ENCODE measurements at places on chromosomes 4 and X. TPM values are rescaled to one million over a fixed set of nuclear protein-coding genes. Genes with fewer than 3 reads are reported as not detected.

GRCh38 chr4:78799551-78800495, 23.7 kb downstream of the BMP2K start:
- no peak for DNase-seq

- DNase-seq = no peak
These were observed 36.6 kb upstream of the GRPEL1 start for GRCh38 chr4:7104366-7105031.

Gene USP17L21
- total RNA-seq = not detected

Gene ASB12
- total RNA-seq = 0.37 TPM

DNA sequence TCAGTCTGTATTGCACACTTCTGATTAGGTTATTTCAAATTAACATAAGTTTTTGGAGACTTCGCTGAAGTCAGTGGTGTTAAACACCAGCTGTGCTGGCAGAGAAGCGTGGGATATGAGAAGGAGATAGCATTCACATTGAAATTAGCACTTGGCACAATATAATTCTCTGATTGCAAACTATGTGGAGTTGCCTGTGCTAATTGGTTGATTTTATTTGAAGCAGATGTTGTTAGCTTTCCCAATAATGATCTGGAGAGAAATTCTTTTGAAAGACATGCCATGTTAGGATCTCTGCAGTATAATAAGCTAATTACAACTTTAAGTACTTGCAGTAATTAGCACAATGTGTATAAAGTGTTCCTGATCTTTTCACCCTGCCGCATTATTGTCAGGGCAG, 367.4 kb upstream of the ARX start:
- DNase-seq = no peak

DNA sequence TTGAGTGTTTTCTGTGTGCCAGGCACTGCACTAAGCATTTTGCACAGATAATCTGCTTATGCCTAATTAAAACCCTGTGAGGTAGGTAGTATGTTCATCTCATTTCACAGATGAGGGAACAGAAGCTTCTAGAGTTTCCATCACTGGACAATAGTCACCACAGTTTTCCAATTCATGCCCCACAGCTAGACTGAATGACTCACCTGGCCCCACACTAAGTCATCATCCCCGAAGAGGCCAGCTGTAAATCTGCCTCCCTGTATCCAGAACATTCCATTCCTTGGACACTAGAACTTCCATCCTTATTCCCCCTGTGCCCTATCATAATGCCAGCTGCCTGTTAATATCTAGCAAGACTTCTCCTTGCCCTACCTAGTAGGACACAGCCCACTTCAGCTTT, 40.9 kb upstream of the NYX start:
- DNase-seq = no peak

GRCh38 chr4:71564775-71565174, 219.1 kb downstream of the GC start:
- no peak for DNase-seq

DNA sequence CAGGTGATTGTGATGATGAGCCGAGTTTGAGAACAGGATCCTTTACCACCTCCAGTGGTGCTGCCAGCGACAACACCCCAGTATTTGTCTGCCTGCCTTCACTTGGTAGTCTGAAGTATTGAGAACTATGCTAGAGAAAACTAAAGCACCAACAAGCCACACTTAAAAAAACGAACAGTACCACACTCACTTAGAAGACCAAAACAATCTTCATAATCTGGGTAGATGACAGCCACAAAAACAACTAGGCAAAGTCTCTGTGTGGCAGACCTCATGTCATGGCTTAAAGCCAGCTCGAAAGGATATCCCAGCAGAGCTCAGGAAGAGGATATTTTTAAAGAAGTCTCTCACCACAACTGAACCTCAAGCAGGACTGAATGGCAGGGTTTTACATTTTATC, 236.0 kb downstream of the GPC3 start:
- DNase-seq = no peak

DNA sequence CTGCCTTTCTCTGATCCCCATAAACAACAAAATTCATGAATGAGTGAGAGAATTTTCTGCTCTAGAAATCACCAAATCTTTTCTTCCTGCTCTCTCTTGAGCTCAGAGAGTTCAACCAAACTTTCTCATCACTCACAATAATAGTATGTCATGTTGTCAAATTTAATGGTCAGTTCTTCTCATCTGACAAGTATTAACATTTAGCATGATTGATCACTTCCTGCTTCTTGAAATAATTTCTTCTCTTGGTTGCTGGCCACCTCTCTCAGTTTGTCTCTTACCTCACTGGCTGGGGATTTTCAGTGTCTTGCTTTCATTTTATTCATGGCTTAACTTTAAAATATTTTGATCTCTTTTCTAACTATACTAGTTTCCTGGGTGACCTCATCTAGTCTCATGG, 25.5 kb upstream of the FGF5 start:
- DNase-seq = no peak

- no peak for DNase-seq
These were observed 13.1 kb upstream of the RNF212 start for GRCh38 chr4:1126506-1126905.

- DNase-seq = peak; percentile 61
These were observed 18.2 kb downstream of the MRFAP1 start for GRCh38 chr4:6658597-6659075.

DNA sequence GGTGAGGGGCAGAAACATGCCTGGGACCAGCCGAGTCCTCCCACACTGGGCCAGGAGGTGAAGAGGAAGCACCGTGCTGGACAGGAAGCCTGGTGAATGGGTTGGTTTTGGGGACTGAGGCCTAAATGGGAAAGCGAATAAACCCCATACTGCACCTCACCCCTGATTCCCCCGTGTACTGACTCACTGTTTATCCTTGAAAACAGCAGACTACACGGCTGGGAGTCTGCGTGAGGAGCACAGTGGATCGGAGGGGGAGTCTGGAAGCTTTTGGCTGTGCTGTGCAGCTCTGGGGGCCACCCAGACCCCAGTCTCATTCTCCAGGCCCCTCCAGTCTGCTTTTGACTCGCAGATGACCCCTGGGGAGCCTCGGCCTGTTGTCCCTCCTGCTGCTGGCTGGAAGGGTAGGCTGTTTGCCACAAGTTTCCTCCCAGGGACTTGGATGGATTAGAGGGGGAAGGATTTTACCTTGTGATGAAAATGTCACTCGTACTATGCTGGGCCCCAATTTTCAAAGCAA, 90.0 kb downstream of the PSAPL1 start:
- no peak for DNase-seq

Gene FGF2
- total RNA-seq = not detected
